ENCODE measurements at places on chromosomes 1 and 21. TPM values are rescaled to one million over a fixed set of nuclear protein-coding genes. Genes with fewer than 3 reads are reported as not detected.

NID1 gene
- 0.21 TPM for total RNA-seq

GRCh38 chr1:85326851-85327250, 50.4 kb upstream of the BCL10 start:
- DNase-seq = no peak

- DNase-seq = no peak
Measured at GRCh38 chr1:23430803-23431202, 6.3 kb upstream of the TCEA3 start.

GRCh38 chr1:232435729-232436128, 194.2 kb downstream of the SIPA1L2 start:
- no peak for DNase-seq
